Right ventricle myocardium superior (tissue), 1 donor: ENCODE measurements at places on chromosomes 2 and 18.

DNA sequence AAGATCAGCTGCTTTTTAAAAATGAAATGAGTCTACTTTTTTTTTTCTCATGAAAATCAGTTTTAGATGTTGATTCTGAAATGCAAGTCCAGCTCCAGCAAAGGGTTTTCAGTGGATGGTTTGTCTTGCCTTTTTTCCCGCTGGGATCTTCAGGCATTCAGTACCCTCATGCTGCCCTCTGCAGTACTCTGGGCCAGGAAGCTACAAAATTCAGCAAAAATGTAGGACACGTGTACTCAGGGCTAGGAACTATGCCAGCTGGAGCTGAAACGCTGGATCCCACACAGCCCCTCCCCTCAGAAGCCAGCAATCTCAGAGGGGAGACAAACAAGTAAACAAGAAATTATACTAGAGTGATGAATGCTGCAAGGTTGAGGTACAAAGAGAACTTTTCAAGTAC lies 97.3 kb downstream of the MMADHC start:
- no peak for DNase-seq

DNA sequence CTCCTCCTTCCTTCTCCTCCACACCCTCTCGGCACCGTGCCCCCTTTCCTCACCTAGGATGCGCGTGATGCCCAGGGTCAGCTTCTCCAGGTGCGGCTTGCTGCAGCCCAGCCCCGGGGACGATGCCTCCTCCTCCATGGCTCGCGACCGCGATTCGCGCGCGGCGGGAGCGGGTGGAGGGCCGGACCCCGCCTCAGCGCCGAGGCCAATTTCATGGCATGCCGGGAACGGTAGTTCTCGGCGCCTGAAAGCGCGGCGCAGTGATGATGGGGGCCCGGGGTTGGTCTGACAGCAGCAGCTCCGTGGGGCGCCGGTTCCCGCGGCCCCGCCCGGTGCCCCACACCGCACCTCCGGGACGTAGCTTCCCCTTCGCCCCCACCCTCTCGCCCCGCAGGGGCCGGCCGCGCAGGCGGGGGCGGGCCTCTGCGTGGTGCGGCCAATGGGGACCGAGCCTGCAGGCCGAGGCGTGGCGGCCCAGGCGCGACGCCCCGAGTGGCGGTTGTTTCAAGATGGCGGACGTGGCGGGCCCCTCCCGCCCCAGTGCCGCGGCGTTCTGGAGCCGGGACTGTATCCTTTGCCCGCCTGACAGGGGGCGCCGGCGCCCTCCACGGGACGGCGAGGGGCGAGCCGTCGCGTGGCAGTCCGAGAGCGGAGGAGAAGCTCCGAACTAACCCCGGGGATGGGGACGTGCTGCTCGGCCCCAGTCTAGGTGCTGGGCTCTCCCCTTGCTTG lies at the start of the genes KIAA1328 and TPGS2:
TSS of gene KIAA1328 (plus strand) at position 498 of the 732 bp plus-strand sequence. CDS start at position 510, 12 bp downstream.
TSS of gene TPGS2 (minus strand) at position 373 of the 732 bp plus-strand sequence. CDS start at position 138, 235 bp downstream.
- peak; percentile 92 for DNase-seq

DNA sequence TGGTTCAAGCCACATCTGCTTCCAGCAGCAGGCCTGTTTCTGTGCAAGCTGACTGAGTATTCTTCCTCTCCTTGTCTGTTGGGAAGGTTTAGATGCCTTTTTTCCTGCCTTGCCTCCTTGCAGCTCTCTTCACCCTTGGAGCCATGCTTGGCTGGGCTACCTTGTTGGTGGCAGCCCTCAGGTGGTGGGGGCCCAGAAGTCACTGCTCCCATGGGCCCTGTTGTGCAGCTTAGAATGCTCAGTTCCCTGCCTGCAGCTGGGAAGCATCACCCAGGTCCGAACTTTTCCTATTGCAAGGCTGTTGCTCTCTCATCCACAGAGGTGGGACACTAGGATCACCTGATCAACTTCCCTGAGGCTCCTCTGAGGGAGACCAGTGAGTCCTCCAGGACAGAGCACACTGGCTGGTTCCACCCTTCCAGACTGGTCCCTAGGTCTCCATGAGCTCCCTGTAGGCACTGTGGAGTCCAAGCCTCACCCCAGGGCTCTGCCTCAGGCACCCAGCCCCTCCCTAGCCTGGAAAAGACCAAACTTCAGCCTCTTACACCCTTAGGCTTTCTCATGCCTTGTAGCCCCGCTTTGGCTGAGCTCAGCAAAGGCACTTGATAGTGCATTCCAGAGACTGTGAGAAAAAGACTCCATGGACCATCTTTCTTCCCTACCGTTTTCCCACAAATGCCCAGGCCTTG lies 219.3 kb upstream of the SH3BP4 start:
- DNase-seq = no peak

- DNase-seq = no peak
Measured at GRCh38 chr2:10759151-10759714, 37.8 kb downstream of the ATP6V1C2 start.
